ENCODE measurements at places on chromosomes 1 and 21. TPM values are rescaled to one million over a fixed set of nuclear protein-coding genes. Genes with fewer than 3 reads are reported as not detected.

Gene NR1I3
- total RNA-seq, result not detected

Gene SDC3
- 26.0 TPM for total RNA-seq

Gene PPIAL4G
- not detected for total RNA-seq

Gene AIRE
- 0.10 TPM for total RNA-seq

Gene TMEM61
- not detected for total RNA-seq

Gene TIE1
- 62.3 TPM for total RNA-seq

Gene OBSCN
- 640 TPM for total RNA-seq

Gene APCS
- not detected for total RNA-seq

Gene SELL
- total RNA-seq, result 4.3 TPM

Gene HSPA6
- total RNA-seq, result 10.2 TPM

Gene SPOCD1
- 0.21 TPM for total RNA-seq

Gene LEPR
- 19.6 TPM for total RNA-seq

Gene THEM5
- total RNA-seq, result not detected

Gene ENSA
- 110 TPM for total RNA-seq

Gene CHAF1B
- 2.4 TPM for total RNA-seq

Gene TNN
- total RNA-seq, result 54.2 TPM

Gene RIPPLY3
- total RNA-seq, result 0.72 TPM

Gene C1orf167
- 1.3 TPM for total RNA-seq

Gene SDF4
- total RNA-seq, result 69.1 TPM

Gene ZC3H12A
- total RNA-seq, result 5.1 TPM

Gene CNR2
- not detected for total RNA-seq

Gene PTGFR
- total RNA-seq, result 27.3 TPM

Gene F13B
- not detected for total RNA-seq

Gene DMRTA2
- not detected for total RNA-seq

Gene HTR6
- not detected for total RNA-seq

Gene GPR37L1
- total RNA-seq, result 0.41 TPM

Gene TACSTD2
- 65.3 TPM for total RNA-seq

Gene SH2D5
- not detected for total RNA-seq

Gene TEDDM1
- total RNA-seq, result not detected

Gene PPM1J
- 2.5 TPM for total RNA-seq

Gene DCST1
- total RNA-seq, result not detected

Gene EPHA10
- not detected for total RNA-seq

Gene SELP
- 7.2 TPM for total RNA-seq

Gene AMIGO1
- 9.1 TPM for total RNA-seq

Gene LRRC3
- total RNA-seq, result 2.4 TPM

Data from tongue (tissue), 3 donors.